ENCODE measurements at places on chromosomes 1 and 21.

DNA sequence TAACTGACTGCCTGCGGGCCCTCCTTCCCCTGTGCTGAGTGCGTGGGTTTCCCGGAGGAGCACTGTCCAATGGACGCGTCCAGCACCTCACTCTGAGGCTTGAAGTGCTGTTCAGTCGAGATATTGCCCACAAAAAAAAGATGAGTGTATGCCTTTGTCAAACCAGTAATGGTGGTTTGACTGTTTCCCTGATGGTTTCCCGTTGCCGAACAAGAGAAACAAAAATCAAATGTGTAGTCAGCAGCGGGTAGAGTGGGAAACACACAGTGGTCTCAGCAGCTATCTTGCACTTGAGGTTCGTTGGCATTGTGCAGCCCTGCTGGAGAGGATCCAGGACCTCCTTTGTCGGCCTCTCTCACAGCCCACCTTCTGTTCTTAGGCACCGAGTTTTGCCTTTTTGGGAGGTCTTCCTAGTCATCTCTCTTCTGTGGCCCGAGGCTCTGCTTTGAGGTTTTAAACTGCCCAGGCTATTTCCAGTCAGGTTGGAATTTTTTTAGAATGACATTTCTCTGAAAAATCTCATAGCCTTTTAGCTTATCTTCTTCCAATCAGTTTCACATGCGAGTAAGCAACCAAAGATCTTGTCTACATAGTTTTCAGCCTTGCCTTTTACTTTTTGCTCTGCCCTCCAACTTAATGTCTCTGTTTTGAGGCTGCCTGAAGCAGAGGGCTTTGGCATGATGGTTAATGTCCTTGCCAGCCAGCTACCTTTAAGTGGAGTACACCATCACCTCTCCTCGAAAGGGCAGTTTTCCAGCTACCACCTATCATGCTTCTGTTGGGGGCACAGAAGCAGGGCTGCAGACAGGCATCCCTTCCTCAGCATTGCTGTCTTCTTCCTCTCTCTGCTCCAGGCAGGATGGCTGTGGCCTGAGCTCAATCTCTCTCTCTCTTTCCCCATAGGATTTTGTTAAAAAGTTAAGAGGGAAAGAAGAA lies 132.3 kb downstream of the URB2 start:
- DNase-seq, result no peak

DNA sequence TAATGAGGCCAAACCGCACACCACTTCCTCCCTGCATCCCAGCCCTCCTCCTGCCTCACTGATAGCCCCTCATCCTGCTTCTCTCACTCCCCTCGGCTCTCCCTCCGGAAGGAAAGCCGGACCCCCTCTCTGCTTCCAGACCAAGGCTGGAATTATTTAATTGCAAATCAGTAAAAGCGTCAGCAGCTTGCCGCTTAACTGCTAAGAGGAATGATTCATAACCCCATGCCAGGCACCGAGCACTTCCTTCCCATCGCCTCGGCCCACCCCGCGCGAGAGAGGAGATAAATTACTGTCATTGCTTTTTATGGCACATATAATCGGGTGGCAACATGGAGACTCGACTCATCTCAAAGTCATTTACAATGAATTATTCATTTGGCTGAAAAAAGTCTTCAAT lies 77.3 kb downstream of the UBIAD1 start:
- DNase-seq, result no peak

DNA sequence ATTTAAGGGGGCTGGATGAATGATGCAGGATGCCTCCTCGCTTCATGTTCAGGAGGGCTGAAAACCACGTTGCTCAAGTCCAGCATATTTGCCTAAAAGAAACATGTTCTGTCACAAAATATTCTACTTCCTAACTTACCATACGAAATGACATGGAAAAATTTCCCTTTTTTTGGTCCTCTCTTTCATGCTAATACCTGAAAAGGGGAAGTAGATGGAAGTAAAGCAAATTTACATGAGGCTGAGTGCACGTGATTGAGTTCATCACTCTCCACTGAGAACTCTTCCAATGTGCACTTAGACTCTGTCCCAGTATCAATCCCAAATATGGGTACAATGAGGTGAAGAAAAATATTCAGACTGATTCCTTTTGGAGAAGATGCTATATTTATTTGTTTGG lies 23.0 kb downstream of the XCL2 start:
- DNase-seq, result no peak

GRCh38 chr1:227002531-227003049 lies 62.5 kb downstream of the COQ8A start:
- no peak for DNase-seq

DNA sequence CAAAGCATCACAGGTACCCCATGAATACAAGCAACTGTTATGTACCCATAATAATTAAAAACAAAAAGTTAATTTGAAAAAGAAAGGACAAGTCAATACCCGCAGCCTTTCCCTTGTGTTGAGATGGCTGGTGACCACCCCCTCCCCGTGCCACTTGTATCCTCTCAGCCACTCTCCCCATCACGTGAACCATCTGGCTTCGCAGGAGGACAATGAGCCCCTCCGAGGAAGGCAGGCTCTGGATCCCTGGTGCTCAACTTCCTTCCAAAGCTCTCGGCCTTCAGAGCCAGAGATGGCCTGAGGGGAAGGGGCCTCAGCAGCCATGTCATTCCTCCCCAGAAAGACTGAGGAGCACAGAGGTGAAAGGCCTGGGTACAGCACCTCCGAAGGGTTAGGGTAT lies 120.4 kb upstream of the RAB4A start:
- no peak for DNase-seq

DNA sequence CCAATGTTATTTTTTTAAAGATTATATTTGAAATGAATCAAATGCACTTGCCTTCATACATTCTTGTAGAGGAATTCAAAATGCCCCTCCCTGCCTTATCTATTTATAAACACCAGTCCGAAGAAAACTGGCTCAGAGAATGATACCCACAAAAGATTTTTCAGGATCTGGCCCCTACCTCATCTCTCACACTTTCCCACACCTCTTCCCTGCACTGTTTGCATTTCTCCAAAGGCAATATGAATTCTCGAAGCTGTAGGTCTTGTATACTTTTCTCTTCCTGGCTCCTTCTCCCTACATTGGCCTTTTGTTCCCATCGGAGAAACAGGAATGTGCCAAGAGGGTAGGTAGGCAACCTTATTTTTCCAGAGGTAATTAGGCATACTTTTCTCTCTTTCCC lies 12.0 kb upstream of the CCDC190 start:
- no peak for DNase-seq

DNA sequence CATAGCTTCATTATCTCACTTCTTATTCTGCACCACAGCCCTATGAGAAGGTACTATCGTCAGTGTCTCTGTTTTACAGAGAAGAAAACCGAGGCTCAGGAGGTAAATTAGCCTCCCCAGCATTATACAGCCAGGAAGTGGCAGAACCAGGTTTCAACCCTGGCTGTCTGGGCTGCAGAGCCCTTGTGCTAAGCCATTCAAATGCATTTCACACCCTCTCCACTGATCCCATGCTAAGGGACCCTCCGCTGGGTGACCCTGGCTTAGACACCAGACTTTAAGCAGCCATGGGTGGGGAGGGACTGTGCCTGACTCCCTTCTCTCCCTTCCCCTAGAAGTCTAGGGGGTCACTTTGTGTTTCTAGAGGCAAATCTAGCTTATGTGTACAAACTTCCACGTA lies 87.5 kb downstream of the RRAGC start:
- no peak for DNase-seq

DNA sequence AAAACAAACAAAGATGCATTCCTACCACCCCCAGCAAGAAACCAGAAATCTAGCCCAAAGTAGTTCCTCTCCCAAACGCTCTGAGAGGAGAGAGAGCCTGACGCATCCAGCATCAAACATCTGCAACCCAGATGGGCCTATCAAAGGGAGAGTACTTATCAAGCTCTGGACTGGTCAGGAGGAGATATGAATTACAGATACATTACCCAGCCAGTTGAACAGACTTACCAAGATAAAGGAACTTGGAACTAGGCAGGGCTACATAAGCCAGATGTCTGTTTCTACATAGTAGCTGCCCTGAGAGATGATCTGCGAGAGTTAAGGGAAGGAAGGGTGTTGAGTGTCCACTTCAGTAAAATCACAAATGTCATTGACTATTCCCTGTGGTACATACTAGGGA lies 138.4 kb downstream of the PAPPA2 start:
- DNase-seq, result no peak

- no peak for DNase-seq
These were observed 44.5 kb downstream of the DDR2 start for GRCh38 chr1:162676750-162677149.

DNA sequence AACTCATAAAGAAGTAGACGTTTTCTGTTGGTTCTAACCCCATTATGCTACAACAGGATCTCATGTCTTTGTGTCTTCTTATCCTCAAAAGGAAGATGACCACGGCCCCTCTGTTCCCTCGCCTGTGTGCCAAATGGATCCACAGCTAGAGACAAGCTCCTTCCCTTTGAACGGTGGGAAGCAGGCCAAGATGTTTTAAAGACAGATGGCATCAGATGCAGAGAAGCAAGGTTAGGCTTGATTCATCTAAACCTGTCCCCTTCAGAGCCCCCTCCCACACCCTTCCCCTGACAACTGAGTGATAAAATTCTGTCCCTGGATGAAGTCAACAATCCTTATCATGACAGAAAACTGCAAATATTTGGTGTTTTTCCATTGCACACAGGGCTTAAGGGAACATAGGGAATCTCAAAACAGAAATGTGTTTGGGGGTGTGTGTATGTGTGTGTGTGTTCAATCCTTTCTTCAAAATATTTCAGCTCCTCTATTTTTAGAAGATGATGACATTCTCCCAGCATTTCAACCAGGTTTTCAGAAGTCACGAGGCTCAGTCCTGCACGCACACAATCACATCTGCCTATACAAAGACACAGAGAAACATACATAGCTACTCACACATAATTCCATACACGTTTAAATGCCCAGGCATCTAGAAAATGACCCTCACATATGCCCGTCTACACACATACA lies 27.8 kb upstream of the FMOD start:
- no peak for DNase-seq

- no peak for DNase-seq
These were observed 7.6 kb downstream of the FOXO6 start for GRCh38 chr1:41368801-41369200.

- peak; percentile 31 for DNase-seq
These were observed 10.9 kb upstream of the IFI16 start for GRCh38 chr1:158998781-158999161.

DNA sequence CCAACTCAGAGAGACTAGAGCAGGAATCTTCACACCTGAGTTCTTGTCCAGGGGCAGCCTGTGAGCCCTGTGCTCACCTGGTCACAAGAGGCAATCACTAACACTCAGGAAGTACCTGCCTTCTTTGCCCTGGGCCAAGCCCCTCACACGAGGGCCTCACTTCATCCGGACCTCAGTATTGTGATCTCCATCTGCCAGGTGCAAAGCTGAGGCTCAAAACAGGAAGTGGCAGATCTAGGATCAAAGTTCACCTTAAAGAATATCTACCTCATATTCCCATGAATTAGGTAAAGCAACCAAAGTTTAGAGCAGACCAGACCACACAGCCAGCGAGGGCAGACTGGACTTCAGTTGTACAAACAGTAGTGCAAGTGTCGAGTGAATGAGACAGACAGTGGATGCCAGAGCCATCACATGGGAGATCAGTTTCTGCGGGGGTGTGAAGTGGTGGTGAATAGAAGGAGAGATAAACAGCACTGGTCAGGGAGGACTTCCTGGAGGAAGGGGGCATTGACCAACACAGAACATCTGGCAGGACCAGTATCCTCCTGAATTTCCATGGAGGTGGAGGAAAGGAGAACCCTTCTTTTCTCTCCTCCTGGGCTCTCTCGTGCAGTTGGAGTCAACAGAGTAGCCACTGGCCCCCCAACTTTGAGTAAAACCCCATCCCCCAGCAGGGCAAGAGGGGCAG lies 116.6 kb upstream of the ZBTB40 start:
- no peak for DNase-seq

GRCh38 chr1:204471687-204472086 lies 22.9 kb downstream of the PIK3C2B start:
- DNase-seq, result no peak

- no peak for DNase-seq
These were observed 14.4 kb upstream of the GRHL3 start for GRCh38 chr1:24304763-24305162.

DNA sequence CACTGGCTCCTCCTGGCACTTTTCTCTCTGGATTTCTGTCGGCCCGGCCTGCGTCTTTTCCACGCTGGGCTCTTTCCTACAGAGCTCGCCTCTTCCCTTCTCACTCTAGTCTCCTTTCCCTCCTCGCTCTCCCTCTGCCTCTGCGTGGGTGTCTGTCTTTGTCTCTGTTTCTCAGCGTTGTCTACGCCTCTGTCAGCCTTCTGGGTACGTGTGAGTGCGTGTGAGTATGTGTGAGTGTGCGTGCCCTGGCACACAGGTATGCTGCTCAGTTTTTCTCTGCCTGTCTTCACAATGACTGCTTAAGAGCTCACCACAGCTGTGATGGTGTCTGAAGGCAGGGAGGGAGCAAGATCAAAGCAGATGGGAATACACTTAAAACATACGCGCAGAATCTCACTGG lies 77.7 kb downstream of the KIRREL1 start:
- DNase-seq, result no peak

DNA sequence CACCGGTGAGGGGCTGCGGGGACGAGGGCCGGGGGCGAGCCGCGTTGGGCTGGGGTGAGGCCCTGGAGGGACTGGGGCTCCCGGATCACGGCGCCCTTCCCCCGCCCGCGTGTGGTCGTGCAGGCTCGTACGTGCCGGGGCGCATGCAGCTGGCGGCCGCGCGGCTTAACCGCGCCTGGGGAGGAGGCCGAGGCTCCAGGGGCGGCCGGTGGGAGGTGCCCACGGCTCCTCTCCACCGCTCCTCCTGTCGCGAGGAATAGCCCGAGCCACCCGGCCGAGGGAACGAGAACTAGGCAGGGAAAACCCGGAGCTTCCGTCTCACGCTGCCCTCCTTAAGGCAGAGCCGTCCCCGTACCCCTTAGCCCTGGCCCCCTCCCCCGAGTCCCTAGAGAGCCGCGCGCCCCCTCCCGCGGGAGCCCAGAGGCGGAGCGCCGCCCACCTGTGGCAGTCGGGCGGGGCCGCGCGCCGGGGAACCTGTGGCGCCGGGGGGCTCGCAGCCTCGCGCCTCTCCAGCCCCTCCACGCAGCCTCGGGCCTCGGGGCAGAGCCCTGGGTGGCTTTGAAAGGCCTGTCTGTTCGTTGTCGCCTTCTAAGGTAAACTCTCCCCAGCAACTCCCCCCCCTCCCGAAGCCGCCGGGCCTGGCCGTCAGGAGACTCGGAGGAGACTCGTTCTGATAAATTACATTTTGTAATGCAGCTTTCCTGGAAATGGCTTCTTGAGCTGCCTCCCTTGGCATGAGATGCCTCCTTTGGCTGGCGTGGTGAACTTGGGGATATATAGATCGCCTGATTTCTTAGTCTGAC lies 746 bp downstream of the AK4 start:
- peak; percentile 40 for DNase-seq
